Right renal cortex interstitium (tissue), 3 donors: ENCODE measurements at places on chromosomes 6 and 20.

GRCh38 chr6:51737580-51738360 is 349.6 kb downstream of the PKHD1 start:
- no peak for DNase-seq

GRCh38 chr20:10784554-10785183 is 110.9 kb upstream of the JAG1 start:
- DNase-seq = no peak

DNA sequence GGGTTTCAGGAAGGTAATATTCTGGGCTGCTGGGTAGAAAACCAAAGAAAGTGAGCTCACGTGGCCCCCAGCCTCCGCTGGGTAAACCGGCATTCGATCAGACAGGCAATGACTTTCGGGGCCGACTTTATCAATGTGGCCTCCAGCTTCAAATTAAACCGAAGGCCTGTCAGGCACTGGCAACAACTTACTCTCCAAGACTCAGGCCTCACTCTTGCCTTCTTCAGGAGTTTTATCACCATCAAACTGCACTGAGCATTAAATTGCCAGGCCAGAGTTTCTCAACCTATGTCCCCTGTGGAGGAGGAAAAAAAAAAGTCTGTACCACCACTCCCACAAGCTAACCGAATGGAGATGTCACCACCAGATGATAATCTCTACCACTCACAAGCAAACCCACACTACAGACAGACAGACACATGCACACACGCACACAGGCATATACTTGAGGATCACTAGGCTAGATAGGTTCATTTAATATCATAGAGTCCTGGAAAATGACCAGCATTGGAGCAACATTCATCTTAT is 1.1 kb upstream of the MBOAT1 start:
- DNase-seq = no peak

GRCh38 chr20:8981482-8981881 is 87.4 kb upstream of the PLCB4 start:
- DNase-seq = no peak

DNA sequence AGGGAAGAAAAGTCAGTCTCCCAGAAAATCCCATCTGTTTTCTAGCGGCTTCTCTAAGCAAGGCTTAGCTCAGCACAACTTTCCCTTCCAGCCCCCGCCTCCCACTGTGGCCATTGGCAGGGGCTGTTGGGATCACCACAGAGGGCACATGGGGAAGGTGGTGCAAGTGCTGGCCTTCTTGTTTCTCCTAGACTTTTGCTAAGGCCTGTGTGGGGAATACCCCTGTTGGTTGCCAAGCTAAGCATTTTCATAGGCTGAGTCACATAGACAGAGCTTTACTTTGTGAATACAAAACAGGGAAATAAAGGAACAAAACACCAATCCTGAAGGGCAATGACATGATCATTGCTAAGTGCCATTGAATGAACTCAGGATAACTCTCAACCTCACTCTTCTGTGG is 32.4 kb upstream of the TIAM2 start:
- no peak for DNase-seq
